ENCODE measurements at places on chromosomes 3 and 15. TPM values are rescaled to one million over a fixed set of nuclear protein-coding genes. Genes with fewer than 3 reads are reported as not detected.

The MUC20 gene
- total RNA-seq, result 20.3 TPM

The INSYN1 gene
- total RNA-seq, result 2.8 TPM

The LDHAL6B gene
- total RNA-seq, result not detected

The SERPINI2 gene
- 1.8 TPM for total RNA-seq

The PIGZ gene
- 2.9 TPM for total RNA-seq

The CCDC32 gene
- total RNA-seq, result 29.5 TPM

The CNTN6 gene
- total RNA-seq, result 5.4 TPM

The PP2D1 gene
- total RNA-seq, result not detected

The SENP7 gene
- 15.8 TPM for total RNA-seq

The GNAT1 gene
- not detected for total RNA-seq

The SEMA3B gene
- total RNA-seq, result 92.7 TPM

The WNT7A gene
- 3.2 TPM for total RNA-seq

The CYP1A1 gene
- total RNA-seq, result not detected

The WDR93 gene
- 0.20 TPM for total RNA-seq

The RNU6-1 gene
- not detected for total RNA-seq

The PTPRG gene
- total RNA-seq, result 88.4 TPM

The LRRK1 gene
- 23.1 TPM for total RNA-seq

The B3GALNT1 gene
- total RNA-seq, result 21.6 TPM

The CD86 gene
- total RNA-seq, result 13.4 TPM

The CYP1A2 gene
- total RNA-seq, result 0.15 TPM

The GOLGA8J gene
- 0.26 TPM for total RNA-seq

The CSTA gene
- total RNA-seq, result 19.8 TPM

The FBXO40 gene
- total RNA-seq, result 0.05 TPM

The RPL39L gene
- 8.2 TPM for total RNA-seq

The SEC22A gene
- total RNA-seq, result 18.5 TPM

The DGKG gene
- 6.2 TPM for total RNA-seq

The ITIH1 gene
- total RNA-seq, result not detected

The CPLX3 gene
- not detected for total RNA-seq

The IFT122 gene
- 35.4 TPM for total RNA-seq

The GP5 gene
- total RNA-seq, result 0.16 TPM

The PLA2G4E gene
- total RNA-seq, result 1.2 TPM

The TMCO5A gene
- total RNA-seq, result not detected

The LMOD3 gene
- 0.26 TPM for total RNA-seq
